ENCODE measurements at places on chromosomes 5 and 9.

DNA sequence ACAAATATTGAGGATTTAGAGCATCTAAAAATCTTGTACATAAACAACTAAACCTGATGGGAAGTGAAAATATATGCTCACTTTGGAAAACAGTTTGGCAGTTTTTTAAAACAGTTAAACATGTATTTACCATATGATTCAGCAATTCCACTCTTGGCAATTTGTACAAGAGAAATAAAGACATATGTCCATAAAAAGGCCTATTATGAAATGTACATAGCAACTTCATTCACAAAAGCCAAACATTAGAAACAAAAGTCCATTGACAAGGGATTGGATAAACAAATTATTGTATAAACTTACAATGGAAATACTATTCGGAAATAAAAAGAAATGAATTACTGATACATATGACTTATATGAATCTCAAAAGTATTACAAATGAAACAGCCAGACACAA is 196.2 kb upstream of the SLC24A2 start:
- no peak for DNase-seq

DNA sequence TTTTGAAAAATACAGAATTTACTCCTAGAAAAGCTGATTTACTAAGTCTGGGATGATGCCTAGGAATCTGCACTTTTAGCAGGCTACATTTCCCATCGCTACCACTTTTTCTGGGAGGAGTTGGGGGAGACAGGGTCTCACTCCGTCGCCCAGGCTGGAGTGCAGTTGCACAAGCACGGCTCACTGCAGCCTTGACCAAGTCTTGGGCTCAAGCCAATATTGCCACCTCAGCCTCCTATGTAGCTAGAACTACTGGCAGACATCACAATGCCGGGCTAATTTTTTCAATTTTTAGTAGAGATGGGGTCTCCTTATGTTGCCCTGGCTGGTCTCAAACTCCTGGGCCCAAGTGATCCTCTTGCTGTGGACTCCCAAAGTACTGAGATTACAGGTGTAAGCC is 85.9 kb downstream of the NR6A1 start:
- DNase-seq, result no peak

GRCh38 chr9:22158927-22159346 is 149.8 kb upstream of the CDKN2B start:
- no peak for DNase-seq

DNA sequence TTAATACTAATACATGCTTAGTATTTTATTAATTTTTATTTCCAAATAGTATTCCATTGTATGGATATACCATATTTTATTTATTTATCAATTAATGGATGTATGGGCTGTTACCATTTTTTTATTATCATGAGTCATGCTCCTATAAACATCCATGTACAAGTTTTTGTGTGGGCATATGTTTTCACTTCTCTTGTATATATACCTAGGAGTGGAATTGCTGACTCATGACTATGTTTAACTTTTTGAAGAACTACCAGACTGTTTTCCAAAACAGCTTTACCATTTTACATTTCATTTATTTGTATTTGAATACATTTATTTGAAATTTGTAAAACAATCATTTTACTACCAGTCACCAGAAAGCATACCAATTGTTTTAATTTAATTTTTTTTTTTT is 14.1 kb upstream of the LRRC19 start:
- no peak for DNase-seq

DNA sequence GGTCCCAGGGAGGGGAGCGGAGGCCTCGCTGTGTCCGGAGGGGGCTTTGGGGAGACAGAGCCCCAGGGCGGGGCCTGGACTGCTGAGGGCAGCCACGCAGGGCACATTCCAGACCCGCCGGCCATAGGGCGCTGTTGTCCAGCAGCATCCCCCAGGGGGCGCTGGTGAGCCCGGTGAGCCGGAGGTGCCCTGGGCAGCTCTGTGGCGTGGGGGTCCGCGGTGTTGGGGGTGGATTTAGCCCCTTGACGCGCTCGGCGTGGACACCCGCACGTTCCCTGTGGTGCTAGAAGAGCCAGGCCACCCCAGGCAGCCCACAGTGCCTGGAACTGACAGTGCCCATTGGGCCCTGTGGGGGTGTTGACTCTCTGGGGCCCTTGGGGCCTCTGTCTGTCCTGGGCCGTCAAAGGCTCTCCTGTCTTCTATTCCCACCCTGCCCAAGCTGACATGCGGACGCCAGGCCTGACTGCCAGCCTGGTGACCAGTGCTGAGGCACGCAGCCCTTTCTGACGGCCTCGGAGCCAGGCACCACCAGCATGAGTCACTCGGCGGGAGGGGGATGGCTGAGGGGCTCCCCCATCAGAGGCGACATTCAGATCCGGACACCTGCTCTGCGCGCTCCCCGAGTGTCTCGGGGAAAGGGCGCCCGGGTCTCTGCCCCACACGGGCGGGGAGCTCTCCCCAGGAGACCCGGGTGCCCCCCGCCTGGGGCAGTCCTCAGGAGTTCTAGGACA is 23.9 kb downstream of the TPPP start:
- no peak for DNase-seq

GRCh38 chr9:130263601-130264413 is 1.8 kb upstream of the HMCN2 start:
- no peak for DNase-seq

GRCh38 chr5:140554454-140554853 is 2.8 kb downstream of the SRA1 start:
- no peak for DNase-seq

- no peak for DNase-seq
These were observed 176.7 kb upstream of the ZNF608 start for GRCh38 chr5:124923131-124923530.

GRCh38 chr9:76245518-76245917 is 148.7 kb downstream of the RFK start:
- no peak for DNase-seq

DNA sequence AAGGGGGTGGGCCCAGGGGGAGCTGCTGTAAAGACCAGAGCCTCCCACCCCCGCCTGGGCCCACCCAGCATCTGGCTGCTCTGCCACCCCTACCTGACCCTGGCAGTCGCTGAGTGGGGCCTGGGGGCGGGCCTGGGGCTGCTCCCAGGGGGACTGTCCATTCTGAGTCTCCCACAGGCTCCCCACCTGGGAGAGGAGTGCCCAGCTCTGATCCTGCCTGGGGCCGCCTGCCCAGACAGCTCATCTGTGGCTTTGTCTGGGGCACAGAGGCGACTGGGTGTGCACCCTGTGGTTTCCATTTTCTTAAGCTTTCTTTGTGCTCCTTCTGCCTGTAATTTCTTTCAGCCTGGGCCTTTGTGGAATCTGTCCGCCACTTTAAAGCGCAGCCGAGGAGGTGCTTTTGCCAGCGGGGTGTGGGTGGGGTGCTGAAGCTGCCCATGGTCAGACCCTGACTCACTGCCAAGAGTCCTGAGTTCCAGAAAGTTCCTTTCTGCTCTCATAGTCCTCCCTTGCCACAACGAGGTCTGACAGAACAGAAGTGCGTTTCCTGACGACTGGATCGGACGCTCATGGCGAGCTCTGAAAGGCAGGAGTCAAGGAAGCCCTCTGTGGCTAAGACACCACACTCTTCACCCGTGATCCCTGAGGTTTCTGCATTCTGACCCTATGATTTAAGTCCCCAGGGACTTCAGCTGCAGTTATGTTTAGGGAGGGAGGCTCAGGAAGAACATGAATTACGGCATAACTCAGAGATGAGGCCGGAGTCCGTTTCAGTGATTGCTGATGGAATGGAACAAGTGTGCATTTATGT is 225.0 kb downstream of the FANCC start:
- no peak for DNase-seq

- peak; percentile 63 for DNase-seq
These were observed 25.0 kb upstream of the SPTLC1 start for GRCh38 chr9:92140074-92140753.

- DNase-seq, result no peak
These were observed 139.5 kb downstream of the NIPBL start for GRCh38 chr5:37015795-37016666.

DNA sequence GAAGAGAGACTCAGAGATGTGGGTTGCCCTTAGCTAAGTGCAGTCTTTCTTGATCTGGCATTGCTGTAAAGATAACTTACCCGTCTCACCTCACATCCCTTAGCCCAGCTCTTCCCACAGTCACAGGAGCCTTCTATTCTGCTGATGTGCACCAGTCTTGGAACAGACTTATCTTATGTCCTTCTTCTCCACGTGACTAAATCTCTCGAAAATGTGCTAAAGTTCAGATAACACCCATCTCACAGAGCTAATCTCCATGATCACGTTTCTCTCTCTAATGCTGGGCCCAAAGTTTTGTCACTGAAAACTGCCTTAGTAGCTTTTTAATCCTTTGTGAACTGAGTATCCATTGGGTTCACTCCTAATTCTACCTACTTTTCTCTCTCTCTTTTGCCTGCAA is 16.7 kb downstream of the SLC36A1 start:
- DNase-seq, result no peak

DNA sequence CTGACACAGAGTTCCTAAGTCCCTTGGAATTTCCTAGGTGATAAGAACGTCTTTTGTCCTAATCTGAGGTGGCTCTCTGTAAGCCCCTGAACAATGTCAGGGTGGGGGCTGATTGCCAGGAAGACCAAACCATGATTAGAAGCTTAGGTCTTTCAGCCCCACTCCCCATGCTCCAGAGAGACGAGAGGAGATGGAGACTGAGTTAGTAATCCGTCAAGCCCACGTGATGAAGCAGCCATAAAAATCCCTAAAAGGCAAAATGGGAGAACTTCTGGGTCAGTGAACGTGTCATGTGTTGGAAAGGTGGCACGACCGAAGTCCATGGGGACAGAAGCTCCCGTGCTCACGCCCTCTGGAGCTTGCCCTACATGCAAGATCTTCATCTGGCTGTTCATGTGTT is 85.6 kb downstream of the RAD23B start:
- DNase-seq, result no peak

DNA sequence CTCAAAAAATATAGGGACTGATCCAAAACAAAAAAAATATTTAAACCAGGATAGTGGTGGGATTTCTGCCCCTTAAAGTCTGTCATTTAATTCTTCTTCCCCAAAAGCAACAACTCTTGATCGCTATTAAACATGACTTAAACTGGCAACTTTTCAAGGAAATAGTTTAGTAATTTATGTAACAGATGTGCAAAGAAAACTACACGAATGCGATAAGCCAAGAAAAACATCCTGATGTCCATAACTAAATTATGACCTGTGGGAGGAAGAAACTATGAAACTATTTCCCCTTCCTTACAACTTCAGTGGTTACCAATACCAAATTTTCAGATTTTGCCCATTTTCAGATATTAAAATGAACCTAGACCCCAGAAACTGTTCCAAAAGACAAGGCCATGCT is 31.5 kb downstream of the CLINT1 start:
- DNase-seq, result no peak

All from stimulated activated CD8-positive, alpha-beta memory T cell treated with anti-CD3 and anti-CD28 coated beads, Interleukin-2, amount 100 ng/mL, for 48 hours (primary cell).